Activated CD4-positive, alpha-beta T cell treated with anti-CD3 and anti-CD28 coated beads for 1 hour (primary cell): ENCODE measurements at places on chromosomes 5 and 9.

DNA sequence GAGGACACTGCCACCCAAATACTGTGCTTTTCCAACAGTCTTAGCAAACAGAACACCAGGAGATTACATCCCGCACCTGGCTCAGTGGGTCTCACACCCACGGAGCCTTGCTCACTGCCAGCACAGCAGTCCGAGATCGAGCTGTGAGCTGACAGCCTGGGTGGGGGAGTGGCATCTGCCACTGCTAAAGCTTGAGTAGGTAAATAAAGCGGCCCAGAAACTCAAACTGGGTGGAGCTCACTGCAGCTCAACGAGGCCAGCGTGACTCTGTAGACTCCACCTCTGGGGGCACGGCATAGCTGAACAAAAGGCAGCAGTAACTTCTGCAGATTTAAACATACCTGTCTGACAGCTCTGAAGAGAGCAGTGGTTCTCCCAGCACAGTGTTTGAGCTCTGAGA, 28.8 kb downstream of the EPB41L4A start:
- no peak for DNase-seq

DNA sequence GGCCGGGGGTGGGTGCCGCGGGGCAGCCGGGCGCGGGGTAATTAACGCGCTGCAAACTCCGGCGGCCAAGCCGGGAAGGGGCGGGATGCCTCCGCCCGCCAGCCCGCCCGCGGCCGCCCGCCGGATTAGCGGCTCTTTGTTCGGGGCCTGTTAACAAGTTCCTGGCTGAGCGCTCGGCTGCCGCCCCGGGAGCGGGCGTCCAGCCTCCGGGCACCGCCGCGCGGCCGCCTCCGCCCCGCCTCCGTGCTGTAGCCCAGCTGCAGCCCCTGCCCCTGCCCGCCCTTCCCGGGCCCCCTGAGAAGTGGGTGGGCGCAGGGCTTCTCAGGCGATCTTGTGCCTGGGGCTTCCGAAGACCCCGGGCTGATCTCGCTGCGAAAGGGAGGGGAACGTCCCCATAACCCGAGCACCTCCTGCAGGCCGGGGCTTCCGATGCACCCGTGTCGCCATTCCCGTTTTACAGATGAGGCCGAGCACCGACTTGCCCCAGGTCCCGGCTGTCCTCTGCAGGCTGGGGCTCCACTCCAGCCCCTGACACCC, 7.5 kb downstream of the UNC5A start:
- DNase-seq = no peak

DNA sequence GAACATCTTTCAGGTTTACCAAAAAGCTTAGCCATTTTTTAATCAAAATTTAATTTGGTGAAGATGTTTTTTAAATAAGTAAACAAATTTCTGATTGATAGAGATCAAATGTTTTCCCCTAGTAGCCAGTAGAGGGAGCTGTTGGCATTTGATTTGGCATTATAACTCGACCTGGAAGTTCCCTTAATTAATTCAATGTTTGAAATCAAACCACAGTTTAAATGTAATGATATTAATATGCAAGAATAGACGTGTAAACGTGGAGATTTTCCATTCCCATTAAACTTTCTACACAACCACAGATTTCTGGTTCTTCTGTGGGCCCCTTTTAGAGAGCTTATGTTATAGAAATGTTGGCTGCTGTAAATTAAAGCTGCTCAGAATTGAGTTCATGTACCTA, 148.1 kb upstream of the MPDZ start:
- DNase-seq = no peak

DNA sequence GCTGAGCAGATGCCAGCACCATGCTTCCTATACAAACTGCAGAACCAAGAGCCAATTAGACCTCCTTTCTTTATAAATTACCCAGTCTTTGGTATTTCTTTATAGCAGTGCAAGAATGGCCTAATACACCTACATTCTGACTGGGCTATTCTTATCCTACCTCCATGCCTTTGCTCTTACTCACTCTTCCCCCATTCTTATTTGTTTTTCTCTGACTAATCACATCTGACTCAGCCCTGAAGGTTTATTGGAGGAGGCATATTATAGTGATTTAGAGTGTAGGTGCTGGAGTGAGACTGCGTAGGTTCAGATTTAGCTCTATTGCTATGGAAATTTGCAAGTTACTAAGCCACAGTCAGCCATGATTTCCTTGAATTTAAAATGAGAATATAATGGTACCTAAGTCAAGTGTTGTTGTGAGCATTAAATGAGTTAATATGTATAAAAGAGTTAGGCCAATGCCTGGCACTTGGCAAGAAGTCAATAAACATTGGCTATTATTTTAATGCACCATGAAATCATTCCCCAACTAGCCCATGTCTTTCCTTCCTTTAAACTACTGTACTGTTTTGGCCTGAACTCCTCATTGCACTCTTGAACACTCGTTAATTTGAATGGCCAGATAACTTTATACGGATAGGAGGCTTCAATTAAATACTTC, 531.2 kb upstream of the ZNF608 start:
- DNase-seq = no peak

DNA sequence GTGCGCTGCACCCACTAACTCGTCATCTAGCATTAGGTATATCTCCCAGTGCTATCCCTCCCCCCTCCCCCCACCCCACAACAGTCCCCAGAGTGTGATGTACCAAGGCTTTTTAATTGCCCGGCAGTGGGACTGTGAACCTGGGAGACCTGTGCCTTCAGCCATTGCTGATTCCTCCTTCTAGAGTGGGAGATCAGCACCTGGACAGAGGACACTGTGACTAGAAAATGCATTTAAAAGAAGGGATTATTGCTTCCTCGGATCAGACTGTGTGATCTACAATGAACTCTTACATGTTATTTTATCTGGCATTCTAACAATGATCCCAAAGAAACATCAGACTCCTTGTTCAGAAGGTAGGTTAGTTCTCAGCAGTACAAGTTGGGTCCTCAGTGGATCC, 25.9 kb downstream of the CTSL start:
- no peak for DNase-seq

DNA sequence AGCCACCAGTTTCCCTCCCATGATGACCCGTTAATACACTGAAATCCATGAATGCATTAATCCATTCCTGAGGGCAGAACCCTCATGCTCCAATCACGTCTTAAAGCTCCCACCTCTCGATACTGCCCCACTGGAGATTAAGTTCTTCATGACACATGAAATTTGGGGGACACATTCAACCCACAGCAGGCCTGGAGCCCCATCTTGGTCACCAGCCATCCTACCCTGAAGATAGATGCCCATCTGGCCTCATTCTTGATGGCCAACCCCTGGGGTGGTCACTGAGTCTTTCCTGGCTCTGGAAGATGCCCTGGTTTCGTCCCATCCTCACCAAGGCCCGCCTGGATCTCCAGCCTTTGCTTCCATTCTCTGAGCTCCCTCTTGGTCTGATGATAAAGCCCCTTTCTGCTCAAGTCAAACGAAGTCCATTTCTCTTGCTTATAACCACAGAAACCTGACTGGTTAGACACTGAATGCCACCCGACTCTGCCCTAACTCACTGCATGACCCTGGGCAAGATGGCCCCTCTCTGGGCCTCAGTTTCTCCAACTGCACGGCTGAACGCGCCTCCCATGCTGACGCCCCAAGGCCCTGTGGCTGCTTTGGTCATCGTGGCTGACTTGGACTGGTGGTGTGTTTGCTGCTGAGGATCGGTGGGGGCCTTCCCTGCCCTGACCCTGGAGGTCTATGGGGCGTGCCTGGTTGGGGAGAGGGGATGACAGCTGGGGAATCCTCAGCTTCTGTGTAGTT, 138.4 kb upstream of the IER5L start:
- no peak for DNase-seq

- no peak for DNase-seq
Observed at GRCh38 chr5:6660688-6661087, 27.4 kb downstream of the SRD5A1 start.

DNA sequence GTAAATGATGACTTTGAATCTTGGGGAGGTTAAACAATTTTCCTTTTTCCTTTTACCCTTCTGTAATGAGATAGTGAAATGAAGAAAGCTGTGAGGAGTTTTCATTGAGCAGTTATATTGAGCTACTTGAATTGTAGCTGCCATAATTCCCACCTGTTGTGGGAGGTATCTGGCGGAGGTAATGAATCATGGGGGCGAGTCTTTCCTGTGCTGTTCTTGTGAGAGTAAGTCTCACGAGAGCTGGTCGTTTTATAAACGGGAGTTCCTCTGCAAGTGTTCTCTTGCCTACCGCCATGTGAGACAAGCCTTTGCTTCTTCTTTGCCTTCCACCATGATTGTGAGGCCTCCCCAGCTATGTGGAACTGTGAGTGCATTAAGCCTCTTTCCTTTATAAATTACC, 258.4 kb downstream of the FER start:
- DNase-seq = no peak

DNA sequence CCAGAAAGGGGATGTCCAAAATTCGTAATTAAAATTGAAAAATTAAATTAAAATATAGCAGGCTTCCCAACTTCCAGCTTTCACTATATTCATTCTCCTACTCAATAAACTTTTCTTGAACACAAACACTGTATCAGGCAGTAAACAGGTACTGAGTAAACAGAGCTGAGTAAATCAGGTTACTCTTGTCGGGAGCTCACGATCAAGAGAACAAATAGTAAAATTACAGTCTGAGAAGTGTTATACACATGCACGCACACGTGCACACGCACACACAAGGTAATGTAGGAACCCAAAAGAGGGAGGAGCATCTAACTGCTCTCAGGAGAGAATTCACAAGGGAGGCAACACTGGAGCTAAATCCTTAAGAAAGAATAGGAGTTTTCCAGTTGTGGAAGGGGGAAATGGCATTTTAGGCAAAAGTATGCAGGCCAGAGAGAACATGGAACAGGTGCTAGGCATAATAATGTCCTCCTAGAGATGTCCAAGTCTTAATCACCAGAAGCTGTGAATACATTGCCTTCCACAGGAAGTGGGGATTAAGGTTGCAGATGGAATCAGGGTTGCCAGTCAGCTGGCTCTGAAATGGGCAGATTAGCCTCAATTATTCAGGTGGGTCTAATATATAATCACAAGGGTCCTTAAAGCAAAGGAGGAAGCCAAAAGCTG, 598.8 kb upstream of the BRINP1 start:
- DNase-seq = no peak

DNA sequence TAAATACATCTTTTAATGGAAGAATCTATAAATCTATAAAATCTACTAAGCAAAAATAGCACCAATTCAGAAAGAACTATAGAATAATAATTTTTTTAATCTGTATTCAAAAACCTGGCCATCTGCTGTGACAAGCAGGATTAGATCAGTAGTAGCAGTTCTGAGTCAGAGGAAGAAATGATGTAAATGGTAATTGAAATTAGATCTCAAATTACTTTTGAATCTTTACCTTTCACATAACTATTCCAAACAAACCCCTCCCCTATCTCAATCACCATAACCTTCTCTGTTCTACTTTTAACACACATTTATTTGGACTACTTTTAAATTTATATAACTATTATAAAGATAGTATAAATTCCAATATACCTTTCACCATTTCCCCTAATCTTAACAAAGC, 727.8 kb upstream of the FAM174A start:
- no peak for DNase-seq

DNA sequence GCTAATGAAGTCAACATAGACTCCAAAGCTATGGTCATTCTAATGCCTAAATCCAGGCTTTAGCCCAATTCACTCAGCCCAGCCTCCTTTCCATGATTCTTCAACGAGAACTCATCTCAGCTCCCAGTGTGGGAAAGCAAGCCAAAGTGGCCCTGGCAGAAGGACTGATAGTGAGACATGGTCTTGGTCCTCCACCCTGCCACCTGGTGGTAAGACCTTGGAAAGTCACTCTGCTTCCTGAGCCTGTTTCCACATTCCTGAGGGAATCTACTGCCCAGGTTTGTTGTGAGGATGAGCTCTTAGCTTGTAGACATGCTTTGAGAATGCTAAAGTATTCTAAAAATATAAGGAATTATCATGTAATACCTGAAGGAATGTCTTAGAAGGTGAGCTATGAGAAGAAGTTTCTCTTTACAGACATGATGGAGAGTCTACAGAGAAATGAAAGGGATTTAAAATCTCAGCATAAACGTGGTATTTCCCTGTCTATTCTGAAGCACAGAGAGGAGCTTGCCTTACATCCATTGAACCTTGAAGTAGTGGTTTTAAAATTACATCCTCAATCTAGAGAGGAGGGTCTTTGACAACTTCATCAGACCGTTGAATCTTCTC, 173.5 kb downstream of the TRIM32 start:
- no peak for DNase-seq

GRCh38 chr5:132464156-132464939, 26.2 kb downstream of the IRF1 start:
- no peak for DNase-seq

DNA sequence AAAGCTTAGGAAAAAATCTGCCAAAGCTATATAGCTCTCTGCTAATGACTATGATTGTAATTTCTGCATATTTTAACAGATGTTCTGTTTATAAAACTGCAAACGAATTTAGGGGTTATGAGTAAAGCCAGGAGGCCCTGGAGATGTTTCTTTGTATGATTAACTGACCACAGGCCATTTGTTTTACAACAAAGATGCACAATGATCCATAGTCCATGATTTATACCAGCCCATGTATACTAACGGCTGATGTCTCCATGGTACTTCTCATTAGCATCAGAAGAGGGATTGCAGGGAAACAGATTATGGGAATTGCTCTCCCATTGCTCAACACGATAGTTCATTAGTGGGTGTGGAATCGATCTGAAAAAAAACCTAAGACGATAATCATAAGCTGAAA, 78.9 kb downstream of the PPP2R2B start:
- DNase-seq = no peak

- DNase-seq = peak; percentile 48
Observed at GRCh38 chr5:177426566-177427210, at the start of gene GRK6. GRK6 (plus strand) TSS chr5:177426676; CDS start chr5:177426846, 170 bp downstream.

GRCh38 chr9:7324152-7324598, 475.4 kb downstream of the DMAC1 start:
- DNase-seq = no peak

- no peak for DNase-seq
Observed at GRCh38 chr9:107738789-107739188, 249.2 kb upstream of the KLF4 start.

DNA sequence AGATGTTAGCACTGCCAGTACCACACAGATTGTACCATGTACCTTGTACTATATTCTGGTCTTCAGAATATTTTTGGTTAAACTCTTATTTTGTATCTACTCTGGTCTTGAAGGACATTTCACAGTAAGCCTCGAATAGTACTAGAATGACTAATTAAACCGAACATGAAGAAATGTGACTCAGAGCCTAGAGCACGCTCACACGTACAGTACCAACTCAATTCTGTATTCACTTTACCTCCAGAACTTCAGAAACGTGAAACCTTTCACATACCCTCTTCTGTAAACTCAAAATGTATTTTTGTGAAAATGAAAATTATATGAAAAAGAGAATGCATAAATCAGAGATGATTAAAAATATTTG, 112.8 kb downstream of the MVB12B start:
- no peak for DNase-seq

GRCh38 chr9:35842795-35843194, 13.8 kb downstream of the TMEM8B start:
- DNase-seq = no peak

- DNase-seq = no peak
Observed at GRCh38 chr5:56142614-56143372, 90.3 kb downstream of the ANKRD55 start.
